ENCODE measurements at places on chromosomes 3 and 15. TPM values are rescaled to one million over a fixed set of nuclear protein-coding genes. Genes with fewer than 3 reads are reported as not detected.

- DNase-seq, result no peak
Measured at GRCh38 chr15:90774731-90775514, 57.8 kb downstream of the BLM start.

DNA sequence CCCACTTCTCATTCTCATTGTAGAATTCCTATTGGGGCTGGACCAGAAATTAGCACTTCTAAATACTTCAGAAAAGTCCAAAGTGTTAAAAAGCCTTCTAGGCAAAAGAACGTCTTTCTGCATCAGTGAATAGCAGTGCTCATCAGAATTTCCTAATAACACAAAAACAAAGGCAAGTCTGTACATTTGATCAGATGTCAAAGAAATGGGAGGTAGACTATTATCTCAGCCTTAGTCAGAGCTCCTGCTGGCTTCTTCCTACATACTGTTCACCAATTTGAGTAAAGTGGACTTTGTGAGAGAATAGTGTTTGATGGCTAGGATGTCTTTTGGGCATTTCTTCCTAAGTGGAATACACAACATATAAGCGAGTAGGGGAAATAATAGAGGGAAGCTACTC is 48.7 kb downstream of the FOXB1 start:
- no peak for DNase-seq

GRCh38 chr3:112136959-112137693 is 4.1 kb upstream of the GCSAM start:
- DNase-seq, result no peak

DNA sequence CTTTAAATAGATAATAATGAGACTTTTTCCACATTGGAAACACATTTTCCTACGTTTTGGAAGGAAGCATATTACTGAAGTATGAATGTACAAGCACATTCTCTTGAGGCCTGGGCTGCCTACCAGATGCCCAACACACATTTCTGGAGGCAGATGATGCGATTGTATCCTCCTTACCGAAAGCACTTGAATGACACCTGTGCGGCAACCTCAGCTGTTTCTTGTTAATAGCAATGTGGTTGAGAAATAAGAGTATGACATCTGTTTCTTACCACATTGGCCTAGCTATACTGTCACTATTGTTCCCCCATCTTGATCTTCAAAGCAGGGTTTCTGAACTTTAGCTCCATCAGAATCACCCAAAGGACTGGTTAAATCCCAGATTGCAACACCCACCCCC is 84.8 kb downstream of the ARPP21 start:
- no peak for DNase-seq

- DNase-seq, result peak; percentile 41
Measured at GRCh38 chr15:88894819-88895767, at the start of gene HAPLN3. TSS of gene HAPLN3 (minus strand) at chr15:88895544. CDS start at chr15:88887298, 8,246 bp downstream.

- no peak for DNase-seq
Measured at GRCh38 chr3:192833177-192833890, 84.3 kb downstream of the MB21D2 start.

GRCh38 chr3:171000281-171000680 is 26.2 kb downstream of the SLC2A2 start:
- DNase-seq, result no peak

Gene EID1
- total RNA-seq, result 248 TPM

- no peak for DNase-seq
Measured at GRCh38 chr15:78730955-78731354, 80.3 kb downstream of the ADAMTS7 start.

Gene CHRM5
- total RNA-seq, result not detected

DNA sequence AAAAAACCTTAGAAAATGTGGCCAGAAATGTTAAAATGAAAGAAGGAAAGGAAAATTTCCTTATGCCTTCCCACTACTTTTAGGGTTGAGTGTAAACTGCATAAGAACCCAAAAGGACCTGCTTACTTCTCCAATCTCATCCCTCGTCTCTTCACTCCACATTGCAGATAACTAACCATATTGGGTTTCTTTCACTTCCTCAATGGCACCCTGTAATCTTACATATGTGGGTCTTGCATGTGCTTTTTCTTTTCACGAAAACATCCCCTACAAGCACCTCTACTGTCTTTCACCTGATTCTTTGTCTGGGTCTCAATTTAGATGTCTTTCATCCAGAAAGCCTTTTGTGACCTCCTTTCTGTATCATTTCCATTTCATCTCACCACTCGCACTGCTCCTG is 23.1 kb downstream of the EOMES start:
- no peak for DNase-seq

Data from adrenal gland (tissue), 19 donors.